Stimulated activated CD4-positive, alpha-beta T cell treated with anti-CD3 and anti-CD28 coated beads, Interleukin-4, amount 100 ng/mL, for 48 hours (primary cell): ENCODE measurements at places on chromosomes 7 and 10.

DNA sequence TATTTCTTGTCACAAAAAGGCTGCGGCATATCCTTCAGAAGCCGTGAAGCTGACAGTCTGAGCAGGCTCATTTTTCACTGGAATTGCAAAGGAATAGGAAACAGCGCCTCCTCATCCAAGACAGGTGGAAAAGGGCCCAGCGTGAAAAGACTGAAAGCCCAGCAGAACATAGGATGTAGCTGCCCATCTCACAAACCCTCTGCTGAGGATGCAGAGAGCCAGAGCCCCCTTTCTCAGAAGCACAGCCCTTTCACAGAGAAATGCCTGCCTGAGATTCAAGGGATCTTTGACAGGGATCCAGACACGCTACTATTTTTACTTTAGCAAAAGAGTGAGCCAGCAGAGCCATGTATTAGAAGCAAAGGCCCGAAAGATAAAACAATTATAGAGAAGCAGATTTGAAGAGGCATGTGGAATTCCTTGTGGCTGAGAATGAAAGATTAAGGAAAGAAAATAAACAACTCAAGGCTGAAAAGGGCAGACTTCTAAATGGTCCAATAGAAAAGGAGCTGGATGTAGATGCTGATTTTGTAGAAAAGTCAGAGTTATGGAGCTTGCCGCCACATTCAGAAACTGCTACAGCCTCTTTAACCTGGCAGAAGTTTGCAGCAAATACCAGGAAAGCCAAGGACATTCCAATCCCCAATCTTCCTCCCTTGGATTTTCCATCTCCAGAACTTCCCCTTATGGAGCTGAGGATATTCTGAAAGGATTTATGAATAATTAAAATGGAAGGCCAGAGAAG lies 36.9 kb downstream of the GDI2 start:
- no peak for DNase-seq

GRCh38 chr7:157320608-157320980 lies 16.2 kb upstream of the DNAJB6 start:
- no peak for DNase-seq

DNA sequence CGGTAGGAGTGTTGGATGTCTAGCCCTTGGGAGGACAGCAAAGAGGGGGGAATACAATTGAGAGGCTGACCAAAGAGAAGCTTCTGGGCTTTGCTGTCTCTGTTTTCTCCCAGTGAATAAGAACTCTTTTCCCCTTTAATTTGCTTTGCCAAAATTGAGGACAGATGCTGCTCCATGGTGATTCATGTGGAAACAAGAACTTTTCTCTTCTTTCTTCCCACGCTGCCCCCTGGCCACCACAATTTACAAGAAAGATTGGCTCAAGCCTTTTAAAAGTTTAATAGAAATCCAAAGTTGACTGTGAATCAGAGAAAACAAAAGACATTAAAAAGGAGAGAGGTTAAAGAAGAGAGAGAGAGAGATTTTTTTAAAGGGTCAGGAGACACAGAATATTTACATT lies 49.0 kb downstream of the PRR15 start:
- no peak for DNase-seq

DNA sequence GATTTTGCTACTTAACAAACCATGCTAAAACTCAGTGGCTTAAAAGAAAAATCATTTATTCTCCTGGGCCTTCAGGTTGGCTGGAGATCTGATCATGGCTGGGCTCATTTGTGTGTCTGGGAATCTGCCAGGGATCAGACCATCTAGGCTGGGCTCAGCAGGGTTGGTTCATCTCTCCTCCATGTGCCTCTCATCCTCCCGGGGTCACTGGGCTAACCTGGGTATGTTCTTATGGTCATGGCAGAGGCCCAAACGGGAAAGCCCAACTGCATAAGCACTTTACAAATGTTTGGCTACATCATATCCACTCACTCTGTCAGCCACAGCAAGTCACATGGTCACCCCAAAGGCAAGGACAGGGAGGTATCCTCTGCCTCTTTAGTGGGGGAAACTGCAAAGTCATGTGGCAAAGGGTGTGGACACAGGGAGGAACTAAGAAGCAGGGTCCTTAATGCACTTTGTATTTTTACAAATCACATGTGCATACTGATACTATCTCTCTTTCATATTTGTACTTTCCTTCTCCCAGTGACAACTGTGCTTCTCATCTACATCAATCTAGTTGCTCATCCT lies 231.4 kb downstream of the BUB3 start:
- no peak for DNase-seq

DNA sequence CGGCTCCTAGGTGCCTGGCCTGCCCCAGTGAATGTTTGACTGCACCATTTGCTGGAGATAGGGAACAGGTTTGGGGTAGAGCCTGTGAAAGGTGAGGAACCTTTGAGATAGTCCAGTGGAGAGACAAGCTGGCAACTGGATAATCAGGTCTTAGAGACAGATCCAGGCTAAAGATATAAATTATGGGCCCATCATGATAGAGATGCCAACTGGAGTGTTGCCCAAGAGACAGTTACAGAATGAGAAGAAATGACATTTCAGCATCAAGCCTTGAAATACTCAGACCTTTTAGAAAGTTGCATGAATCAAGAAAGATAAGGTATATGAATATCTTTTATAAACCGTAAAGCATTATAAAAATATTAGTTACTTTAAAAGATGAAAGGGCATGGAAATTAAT lies 27.1 kb downstream of the CREB3L2 start:
- DNase-seq: no peak

DNA sequence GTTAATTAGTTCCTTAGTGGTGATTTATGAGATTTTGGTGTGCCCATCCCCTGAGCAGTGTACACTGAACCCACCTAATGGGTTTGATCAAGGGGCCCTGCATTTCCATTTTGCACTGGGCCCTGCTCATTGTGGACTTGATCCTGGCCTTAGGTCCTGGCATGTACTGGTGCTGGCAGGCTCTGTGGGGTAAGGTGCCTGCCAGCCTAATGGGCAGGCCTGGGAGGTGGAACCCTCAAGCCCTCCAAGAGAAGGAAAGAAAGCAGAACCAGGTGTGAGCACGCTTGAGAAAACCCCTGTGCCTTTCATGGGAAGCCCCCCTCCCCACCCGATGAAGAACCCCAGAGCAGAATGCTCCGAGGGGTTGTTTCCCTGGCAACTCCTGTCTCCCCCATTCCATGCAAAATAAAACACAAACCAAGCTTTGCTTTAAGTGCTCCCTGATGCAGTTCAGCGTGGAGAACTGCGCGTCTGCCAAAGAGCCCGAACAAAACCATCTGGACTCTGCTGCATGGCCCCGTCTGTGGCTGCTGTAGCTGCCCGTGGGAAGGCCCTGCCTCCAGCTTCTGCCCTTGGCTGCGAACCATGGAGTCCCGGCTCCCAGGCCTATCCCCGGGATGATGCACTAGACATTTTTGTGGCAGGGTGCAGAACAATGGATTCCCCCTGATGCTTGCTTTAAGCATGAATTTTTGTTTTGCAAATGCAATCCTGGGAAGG lies 123.3 kb downstream of the PRPF18 start:
- no peak for DNase-seq
